Spleen (tissue), 13 donors: ENCODE measurements at places on chromosomes 12 and 14. TPM values are rescaled to one million over a fixed set of nuclear protein-coding genes. Genes with fewer than 3 reads are reported as not detected.

- no peak for DNase-seq
- H3K36me3 ChIP-seq: no peaks in the 10 kb centered on the region
- H3K4me1 ChIP-seq: no peaks in the 10 kb centered on the region
- H3K4me3 ChIP-seq: no peak overlapping the region
- no peaks in the 10 kb centered on the region for H3K27me3 ChIP-seq
- H3K27ac ChIP-seq: no peak overlapping the region
Observed at GRCh38 chr12:131499160-131499863, 211.6 kb upstream of the SFSWAP start.

DNA sequence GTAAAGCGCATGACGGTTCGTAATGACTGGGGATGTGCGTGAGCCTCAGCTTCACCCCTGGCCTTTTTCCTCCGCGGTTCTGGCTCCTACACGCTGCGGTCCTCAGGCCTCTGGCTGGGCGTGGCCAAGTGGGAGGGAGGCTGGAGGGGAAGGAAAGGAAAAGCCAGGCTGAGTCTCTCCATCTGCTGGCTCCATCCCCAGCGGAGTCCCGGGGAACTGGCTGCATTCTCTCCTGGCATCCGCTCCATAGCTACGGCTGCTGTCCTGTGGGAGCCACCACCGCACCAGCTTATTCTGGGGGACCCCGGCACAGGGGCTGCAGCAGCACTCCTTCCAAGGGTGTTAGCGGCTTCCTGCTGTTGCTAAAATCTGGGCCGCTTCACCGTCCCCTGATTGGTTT is 68.2 kb upstream of the SLC24A4 start:
- no peak overlapping the region for H3K27ac ChIP-seq
- H3K27me3 ChIP-seq: peaks cover 15% of the 10 kb centered on the region
- DNase-seq: no peak
- no peaks in the 10 kb centered on the region for H3K4me1 ChIP-seq
- H3K36me3 ChIP-seq: no peaks in the 10 kb centered on the region
- no peak overlapping the region for H3K4me3 ChIP-seq

DNA sequence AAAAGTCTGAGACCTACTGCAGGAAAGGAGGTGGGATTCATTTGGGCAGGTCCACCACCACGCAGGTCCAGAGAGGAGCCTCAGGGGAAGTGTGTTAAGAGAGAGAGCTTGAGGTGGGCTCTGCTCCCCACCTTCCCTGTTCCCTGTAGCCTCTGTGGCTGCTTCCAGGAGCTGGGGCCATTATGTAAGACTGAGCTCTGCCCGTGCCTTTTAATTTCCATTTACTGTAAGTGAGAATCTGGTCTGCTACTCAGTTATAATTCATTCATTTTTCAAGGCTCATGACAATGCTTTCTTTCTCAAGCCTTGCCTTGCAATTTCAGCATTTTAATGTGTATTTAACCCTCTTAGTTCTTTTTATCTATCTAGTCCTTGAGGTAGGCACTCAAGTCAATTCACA is 8.3 kb downstream of the SLC4A8 start:
- H3K4me1 ChIP-seq: peaks cover 7% of the 10 kb centered on the region
- H3K27me3 ChIP-seq: no peaks in the 10 kb centered on the region
- H3K27ac ChIP-seq: no peak overlapping the region

- peaks cover 25% of the 10 kb centered on the region for H3K36me3 ChIP-seq
- H3K4me3 ChIP-seq: no peak overlapping the region
- H3K27me3 ChIP-seq: no peaks in the 10 kb centered on the region
- DNase-seq: no peak
Observed at GRCh38 chr12:1167784-1168183, 176.8 kb downstream of the ERC1 start.

DNA sequence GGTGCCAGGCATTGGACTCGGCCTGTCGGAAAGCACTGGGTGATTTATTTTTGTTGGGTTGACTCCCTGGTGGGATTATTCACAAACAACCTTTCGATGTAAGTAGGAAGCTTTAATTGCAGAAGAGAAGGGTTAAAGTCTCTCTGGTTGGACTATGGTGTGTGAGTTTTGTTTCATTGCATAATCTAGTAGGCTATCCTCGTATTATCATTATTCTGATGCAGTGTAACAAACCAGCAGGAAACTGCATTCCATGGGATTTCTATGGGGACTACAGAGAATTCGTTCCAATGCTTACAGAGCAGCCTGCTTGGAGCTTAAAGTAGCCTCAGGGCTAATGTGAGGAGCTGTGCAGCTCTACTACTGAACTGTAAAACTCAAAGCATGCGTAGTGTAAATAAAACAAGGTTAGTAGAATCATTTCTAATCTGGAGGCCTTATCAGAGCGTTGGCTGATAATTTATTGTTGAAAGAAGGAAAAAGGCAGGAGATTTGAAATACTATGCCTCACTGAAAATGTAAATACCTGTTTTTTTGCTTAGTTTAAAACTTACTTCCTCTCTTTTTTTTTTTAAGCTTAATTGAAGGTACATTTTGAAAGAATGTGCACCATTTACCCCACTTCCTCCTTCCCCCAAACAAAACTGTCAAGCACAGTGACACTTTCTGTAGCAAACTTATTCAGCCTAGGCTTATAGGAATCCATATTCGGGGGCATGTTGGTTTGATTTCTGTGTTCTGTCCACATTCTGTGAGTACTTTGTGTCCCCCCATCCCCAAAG is 226.7 kb downstream of the NPAS3 start:
- H3K4me3 ChIP-seq: no peak overlapping the region
- H3K27me3 ChIP-seq: no peaks in the 10 kb centered on the region
- no peaks in the 10 kb centered on the region for H3K36me3 ChIP-seq
- no peak for DNase-seq

GRCh38 chr12:50052964-50053363 is 4.4 kb upstream of the ASIC1 start:
- no peak overlapping the region for H3K4me3 ChIP-seq
- no peaks in the 10 kb centered on the region for H3K36me3 ChIP-seq
- no peak for DNase-seq

- no peaks in the 10 kb centered on the region for H3K27me3 ChIP-seq
- H3K4me3 ChIP-seq: no peak overlapping the region
- peaks cover 42% of the 10 kb centered on the region for H3K4me1 ChIP-seq
- peaks cover 8% of the 10 kb centered on the region for H3K36me3 ChIP-seq
- DNase-seq: no peak
- H3K27ac ChIP-seq: no peak overlapping the region
Observed at GRCh38 chr12:124478416-124478815, 89.0 kb downstream of the NCOR2 start.

Gene LBHD2
- not detected for polyA plus RNA-seq

Gene OR6C74
- polyA plus RNA-seq: not detected

Gene SERPINA9
- polyA plus RNA-seq: 0.10 TPM

Gene ESR2
- 1.4 TPM for polyA plus RNA-seq

Gene TAS2R9
- polyA plus RNA-seq: not detected
